Eye (tissue), 1 donor: ENCODE measurements at places on chromosomes 3 and 15.

GRCh38 chr15:57190208-57190607 lies 186.1 kb upstream of the CGNL1 start:
- no peak for DNase-seq

- no peak for DNase-seq
Observed at GRCh38 chr3:188868803-188869202, 303.0 kb upstream of the TPRG1 start.

DNA sequence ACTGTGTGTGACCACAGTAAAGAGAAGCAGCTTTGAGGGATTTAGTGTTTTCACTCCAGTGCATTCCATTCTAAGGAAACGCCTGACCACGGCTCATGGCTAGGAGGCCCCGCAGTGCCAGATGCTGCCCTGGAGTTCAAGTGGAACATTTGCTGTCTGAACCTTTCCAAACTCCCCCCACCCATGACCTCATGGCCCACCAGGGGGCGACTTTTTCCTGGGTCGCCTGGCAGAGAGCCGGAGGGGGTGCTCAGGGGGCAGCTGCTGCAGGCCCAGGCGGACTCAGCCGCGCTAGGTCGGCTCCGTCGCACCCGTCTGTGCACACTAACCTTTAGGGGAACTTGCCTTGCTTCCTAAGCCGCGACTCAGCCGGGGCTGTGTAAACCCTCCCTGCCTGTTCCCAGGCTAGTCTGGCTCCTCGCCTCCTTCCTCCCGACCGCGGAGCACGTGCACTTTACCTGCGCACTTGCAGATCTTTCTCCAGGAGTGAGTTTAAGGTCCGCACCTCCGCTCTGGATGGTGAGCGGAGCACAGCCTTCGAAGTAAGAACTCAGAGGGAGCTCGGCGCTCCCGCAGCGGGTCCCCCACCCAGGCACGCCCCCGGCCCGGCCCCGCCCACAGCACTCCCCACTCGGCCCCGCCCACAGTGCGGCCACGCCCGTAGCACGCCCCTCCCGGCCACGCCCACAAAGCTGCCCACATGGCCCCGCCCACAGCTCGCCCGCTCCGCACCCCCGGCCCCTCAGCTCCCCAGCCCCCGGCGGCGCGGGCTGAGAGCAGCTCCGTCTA lies at the start of gene OCA2:
TSS of gene OCA2 (minus strand) at position 550 of the 789 bp plus-strand sequence. CDS start 17,441 bp downstream, outside the sequence.
- peak; percentile 92 for DNase-seq

DNA sequence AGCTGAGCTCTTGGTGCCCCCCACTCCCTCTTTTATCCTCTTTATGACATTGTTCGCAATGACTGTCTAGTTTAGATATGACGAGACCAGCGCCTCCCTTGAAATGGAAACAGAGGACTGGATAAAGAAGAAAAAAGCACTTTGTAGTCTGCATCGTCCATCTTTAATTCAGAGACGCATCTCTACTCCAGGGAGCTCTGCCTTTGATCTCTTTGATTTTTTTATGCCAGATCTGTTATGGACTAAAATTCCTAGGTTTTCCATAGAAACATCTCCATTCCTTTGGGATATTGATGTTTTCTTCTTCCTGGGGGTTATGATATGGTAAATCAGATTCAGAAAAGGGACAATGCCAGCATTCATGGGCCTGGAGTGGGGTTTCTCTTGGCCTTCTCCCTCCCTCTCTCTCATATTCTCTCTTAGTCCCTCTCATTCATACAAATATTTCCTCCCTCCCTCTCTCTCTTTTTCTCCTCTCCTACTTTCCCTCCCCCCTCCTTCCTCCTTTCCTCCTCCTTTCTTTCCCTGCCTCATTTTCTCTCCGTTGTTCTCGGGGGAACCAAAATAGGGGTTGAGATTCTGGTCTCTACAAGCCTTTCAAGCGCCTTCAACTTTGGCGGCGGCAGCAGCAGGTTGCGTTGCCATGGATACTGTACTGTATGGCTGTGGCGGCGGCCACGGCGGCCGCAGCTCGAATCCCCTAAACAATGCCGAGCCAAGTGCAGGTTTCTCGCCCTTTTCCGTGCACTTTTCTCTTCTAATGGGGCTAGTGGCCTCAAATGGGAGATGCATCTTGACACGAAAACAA lies 45.5 kb downstream of the ZIC4 start:
- DNase-seq = peak; percentile 87

DNA sequence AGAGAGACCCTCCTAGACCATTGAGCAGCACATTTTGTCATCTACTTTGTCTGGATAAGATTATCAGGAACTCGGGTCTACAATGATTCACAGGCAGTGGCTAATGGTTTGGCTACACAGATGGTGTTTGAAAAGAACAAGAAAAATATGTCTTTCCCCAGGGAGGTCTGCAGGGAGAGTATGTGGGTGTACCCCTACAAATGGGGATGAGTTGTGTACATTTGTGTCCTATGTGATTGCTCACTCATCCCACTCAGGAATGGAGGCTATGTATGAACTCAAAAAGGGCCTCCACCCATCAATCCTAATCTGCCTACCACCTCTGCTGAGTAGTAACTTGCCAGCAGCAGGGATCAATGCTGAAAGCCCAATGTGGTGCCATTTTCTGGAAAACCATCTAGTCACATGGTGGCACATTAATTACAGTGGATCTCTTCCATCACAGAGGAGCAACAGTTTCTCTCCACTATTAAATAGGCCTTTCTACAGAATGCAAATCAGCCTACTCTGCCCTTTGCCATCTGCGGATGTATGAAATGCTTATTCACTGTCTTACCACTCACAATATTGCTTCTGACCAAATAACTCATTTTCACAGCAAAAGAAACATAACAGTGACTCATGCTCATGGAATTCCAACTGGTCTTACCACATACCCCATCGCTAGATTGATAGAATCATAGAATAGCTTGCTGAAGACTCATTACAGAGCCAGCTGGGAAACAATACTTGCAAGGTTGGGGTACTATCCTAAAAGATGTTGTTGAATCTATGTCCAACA lies 48.3 kb upstream of the TRIM42 start:
- peak; percentile 21 for DNase-seq

DNA sequence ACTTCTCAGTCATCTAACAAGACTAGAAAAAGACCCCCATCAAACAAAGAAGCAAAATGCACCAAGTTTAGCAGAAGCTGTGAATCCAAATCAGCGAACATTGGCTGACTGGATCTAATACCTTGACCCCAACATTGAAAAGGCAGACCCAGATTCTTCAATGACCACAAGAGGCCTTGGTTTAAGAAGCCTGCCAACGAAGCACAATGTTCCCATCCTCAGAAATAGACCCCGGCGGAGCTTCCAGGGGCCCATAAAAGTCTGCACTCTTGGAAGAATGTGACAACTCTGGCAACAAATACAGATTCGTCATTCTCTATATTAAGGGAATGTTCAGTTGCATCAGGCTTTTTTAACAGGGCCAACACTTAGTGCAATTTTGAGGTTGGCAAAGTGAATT lies 112.8 kb upstream of the BCL6 start:
- no peak for DNase-seq

DNA sequence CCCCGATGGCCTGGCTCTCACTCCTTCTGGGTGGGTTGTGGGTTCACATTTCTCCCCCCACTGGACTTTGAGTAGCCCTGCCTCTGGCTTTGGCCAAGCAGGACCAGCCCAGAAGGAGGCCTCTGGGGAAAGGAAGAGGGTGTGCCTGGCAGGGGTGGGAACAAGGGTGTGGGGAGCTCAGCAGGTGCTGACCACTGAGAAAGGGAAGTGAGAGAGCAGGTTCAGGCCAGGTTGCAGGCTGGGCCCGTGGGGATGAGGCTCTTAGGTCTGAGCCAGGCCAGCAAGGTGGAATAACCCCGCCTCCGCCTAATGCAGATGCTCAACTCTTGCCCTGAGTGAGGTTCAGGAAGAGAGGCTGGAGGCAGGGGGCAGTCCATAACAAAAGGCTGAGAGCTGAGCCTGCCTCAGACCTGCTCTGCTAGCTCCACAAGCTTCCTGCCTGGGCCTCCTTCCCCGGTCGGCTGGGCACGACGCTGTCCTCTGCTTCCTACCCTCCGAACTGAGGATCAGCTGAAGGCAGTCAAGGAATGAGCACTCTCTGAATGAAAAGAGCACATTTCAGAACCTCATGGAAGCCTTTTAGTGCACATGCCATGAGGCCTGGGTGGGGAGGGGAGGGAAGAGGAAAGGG lies 82.7 kb downstream of the TLE3 start:
- DNase-seq = peak; percentile 59
